KG1 (cell line): ENCODE measurements at places on chromosomes 16 and 17.

GRCh38 chr17:19343671-19344151 is 18.8 kb downstream of the B9D1 start:
- DNase-seq: no peak

DNA sequence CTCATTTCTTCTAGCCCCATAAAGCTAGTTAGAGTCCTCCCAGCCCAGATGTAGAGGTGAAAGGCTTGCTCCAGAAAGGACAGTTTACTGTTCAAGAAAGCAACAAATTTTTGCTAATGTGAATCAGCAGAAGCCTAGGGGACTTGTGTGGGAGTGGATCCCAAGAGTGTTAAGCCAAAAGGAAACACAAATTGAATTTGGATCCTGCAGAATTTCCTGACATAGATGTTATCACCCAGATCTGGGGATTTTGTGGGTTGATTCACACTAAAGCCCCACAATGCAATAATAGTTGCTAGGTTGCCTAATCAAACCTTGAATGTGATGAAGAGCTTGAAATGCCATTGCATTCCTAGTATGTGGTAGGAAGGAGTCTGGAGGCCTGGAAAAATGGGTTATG is 135.2 kb upstream of the HS3ST3A1 start:
- DNase-seq: no peak

GRCh38 chr17:66678827-66679226 is 156.1 kb upstream of the CACNG5 start:
- no peak for DNase-seq

DNA sequence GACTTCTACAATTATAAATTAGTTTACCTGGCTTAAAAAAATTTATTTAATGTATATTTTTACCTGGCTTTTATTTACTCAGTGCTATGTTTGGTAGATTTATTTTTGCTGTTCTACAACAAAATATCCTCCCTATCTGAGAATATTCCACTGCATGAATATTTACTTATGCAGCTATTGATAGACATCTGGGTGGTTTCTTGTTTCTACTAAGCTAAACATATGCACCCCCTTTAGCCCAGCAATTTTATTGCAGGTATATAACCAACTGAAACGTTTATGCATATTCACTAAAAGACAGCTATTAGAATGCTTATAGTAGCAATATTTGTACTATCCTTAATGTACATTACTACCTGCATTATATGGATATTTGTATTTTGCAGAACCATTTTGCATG is 187.7 kb upstream of the CPHXL start:
- DNase-seq: no peak

- DNase-seq: no peak
Observed at GRCh38 chr16:67847064-67847861, at the start of gene CENPT. CENPT (minus strand) TSS chr16:67847693; CDS start chr16:67833859, 13,834 bp downstream.

- DNase-seq: peak; percentile 0
Observed at GRCh38 chr17:5610956-5611355, 26.6 kb upstream of the NLRP1 start.

GRCh38 chr16:46673320-46674013 is 15.5 kb downstream of the VPS35 start:
- no peak for DNase-seq
